ENCODE measurements at places on chromosomes 3 and 15.

DNA sequence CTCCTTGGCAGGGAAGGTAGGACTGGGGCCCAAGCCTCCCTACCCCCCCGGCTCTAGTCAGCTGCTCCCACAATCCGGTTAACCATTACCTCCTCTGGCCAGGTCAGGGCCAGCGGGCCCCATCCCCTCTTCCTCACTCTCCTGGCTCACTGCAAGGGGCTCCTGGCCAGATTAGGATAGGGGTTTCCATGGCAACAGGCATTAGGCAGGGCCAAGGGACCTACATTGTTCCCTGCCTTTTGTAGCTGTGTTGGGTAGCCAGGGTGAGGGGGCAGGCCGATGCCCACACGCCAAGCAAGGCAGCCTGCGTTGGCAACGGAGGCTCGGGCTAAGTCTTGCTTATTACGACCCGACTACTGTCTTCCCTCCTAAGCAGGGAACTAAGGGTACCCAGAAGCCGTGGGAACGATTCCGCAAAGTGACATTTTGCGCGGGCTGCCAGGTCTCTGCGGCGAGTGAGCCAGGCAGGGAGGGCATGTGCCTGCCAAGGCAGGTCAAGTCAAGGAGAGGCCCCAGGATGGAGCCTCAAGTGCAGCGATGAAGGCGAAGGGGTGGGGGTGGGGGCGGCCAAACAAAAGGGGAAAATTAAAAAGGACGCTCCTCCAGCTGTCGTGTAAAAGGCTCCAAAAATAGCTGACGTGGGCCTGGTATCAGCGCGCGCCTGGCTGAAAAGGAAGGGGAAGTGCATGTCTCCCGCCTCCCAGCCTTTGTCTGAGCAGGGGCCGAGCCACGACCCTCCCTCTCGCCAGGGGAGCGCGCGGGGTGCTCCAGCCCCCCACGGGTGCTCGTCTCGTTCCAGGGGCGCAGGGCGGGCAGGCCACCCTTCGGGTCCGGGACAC lies 919 bp downstream of the IDH2 start:
- DNase-seq: peak; percentile 59

- DNase-seq: peak; percentile 72
These were observed 25.9 kb downstream of the CCDC32 start for GRCh38 chr15:40538976-40539375.

DNA sequence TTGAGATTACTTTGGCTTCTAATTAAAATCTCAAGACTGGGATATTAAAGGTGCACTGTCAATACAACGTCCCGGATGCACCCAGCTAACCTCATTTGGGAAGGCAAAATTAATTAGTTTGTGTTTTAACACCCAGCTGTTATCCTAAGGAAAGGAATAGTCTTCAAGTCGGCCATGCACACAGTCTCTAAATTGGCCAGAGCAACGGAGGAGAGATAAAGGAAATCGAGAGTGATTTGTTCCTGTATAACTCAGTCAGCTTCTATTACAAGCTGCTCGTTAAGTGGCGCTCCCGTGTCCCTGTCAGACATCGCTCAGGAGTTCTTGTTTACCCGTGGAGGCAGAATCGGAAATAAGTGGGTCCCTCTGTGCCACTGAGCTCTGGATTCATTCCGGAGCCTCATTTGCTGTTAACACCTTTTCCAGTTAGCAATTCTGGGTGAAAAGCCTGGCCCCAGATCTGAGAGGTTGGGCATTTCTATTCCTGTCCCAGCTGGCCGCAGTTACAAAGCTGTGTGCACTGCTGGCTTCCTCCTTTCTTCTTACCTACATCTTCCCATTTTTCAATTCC lies 63.9 kb downstream of the ST8SIA2 start:
- no peak for DNase-seq

DNA sequence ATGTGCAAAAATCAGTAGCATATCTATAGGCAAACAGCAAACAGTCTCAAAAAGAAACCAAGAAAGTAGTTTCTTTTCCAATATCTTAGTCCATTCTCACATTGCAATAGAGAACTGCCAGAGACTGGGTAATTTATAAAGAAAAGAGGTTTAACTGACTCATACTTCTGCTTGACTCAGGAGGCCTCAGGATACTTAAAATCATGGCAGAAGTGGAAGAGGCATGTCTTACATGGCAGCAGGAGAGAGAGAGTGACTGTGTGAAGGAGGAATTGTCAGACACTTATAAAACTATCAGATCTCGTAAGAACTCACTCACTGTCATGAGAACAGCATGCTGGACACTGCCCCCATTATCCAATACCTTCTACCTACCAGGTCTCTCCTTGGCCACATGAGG lies 327.9 kb upstream of the EPHA3 start:
- no peak for DNase-seq

- DNase-seq: peak; percentile 85
These were observed 585 bp downstream of the SLCO3A1 start for GRCh38 chr15:91853948-91854638.

GRCh38 chr15:89575656-89576416 lies 567 bp downstream of the TICRR start:
- DNase-seq: no peak

- no peak for DNase-seq
These were observed 13.0 kb downstream of the C3orf18 start for GRCh38 chr3:50554553-50554952.

DNA sequence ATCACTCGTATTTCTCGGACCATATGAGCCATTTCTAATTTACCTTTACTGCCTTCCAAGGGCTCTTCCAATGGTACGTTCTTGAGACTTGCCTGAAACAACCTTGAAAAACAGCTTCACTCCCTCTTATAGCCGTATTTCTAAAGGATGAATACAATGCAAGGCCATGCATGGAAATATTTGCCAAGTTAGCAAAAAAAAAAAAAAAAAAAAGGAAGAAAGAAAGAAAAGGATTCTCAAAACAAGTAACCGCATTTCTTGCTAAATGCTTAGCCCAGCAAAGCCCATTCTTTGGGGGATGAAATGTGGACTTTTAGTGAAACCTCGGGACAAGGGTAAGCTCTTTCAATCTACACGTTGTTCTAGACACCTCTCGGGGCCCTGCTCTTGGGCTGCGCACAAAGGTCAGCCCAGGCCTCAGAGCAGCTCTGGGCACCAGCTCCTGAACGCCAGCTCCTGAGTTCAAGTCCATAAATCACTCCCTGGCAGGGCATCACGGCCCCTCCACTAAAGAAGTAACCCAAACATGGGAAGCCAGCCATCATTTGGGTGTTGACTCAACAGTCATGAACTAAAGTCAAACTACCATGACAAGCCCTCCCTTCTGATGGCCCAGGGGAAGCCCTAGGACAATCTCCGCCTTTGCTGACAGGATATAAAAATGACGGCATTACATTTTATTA lies 132.7 kb downstream of the ADAMTS17 start:
- no peak for DNase-seq

GRCh38 chr3:52479877-52480575 lies 15.1 kb upstream of the STAB1 start:
- no peak for DNase-seq

- no peak for DNase-seq
These were observed 309.1 kb downstream of the ZBTB20 start for GRCh38 chr3:114838025-114838424.

DNA sequence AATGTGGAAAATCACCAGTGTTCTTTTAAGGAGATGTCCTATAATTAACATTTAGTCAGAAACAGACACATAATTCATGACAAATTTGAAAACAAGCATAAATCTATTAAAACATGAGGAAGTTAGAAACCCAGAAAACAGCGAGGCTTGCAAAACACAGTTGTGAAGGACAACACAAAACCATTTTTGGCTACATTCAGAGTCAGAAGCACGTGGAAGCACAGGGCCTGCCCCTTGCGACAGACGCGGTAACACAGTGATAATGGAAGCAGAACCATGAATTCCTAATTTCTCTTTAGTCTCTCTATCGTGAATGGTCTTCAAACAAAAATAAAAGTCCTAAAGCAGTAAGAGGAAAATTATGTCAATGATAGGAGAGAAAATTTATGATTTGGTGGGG lies 12.2 kb downstream of the NCEH1 start:
- DNase-seq: no peak

- DNase-seq: no peak
These were observed 75.2 kb downstream of the NEO1 start for GRCh38 chr15:73127302-73127936.

- DNase-seq: no peak
These were observed 115.8 kb downstream of the GHSR start for GRCh38 chr3:172332256-172333041.

DNA sequence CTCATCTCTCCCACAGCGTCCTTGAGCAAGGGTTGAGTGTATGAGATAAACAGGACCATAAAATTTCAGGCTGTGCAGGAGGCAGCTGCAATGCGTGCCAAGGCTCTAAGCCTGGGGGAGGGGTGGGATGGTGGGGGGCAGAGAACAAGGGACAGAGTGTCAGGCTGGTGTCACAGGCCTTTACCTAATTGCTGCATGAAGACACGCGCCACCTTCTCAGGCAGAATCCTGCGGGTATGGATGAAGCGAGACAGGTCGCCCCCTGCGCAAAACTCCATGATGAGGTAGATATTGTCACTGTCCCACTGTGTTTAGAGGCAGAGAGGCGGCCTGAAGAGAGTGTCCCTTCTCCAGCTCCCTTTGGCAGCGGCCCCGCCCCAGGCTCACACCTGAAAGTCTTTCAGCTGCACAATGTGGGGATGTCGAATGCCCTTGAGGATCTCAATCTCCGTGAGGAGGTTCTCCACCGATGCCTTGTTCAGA lies 1.0 kb downstream of the ULK3 start:
- no peak for DNase-seq

DNA sequence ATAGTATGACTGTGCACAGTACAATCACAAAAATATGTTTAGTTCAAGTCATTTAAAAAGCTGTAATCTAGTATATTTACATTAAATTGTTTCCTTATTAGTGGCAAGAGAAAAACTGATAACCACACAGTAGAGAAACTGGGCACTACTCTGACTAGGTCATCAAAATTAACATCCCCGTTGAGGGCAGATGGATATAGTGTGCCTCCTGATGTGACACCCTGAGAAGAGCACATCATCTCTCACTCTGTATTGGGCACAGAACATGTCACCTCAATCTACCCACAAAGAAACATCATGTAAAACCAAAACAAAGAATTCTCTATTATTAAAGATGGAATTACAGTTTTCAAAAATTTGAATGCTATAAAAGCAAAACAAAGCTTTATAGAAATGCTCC lies 221.9 kb upstream of the NANOGP8 start:
- no peak for DNase-seq

DNA sequence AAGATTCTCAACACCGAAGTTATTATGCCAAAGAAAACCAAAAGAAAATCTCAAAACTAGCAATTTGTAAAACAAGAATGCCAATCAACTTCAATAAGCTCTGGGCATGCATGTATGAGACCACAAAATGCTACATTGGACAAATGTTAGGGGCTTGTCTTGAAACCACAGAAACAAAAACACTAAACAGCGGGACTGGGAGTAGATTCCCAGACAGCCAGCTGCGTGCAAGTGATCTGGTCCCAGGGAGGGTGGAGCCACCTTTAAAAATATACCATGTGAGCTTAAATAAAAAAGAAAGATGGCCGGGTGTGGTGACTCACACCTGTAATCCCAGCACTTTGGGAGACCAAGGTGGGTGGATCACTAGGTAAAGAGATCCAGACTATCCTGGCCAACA lies 163.6 kb upstream of the PRICKLE2 start:
- no peak for DNase-seq

DNA sequence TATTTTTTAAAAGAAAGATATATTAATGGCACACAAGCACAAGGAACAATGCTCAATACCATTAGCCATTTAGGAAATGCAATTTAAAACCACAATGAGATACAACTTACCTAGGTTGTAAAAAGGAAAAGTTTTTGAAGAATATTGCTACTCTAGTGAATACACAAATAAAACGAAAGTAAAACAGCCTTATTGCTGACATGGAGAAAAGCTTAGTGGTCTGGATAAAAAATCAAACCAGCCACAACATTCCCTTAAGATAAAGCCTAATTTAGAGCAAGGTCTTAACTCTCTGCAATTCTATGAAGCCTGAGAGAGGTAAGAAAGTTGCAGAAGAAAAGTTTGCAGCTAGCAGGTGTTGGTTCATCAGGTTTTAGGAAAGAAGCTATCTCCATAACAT lies 892.7 kb upstream of the ALCAM start:
- DNase-seq: no peak

- DNase-seq: peak; percentile 67
These were observed 17.2 kb upstream of the ANKDD1A start for GRCh38 chr15:64894395-64895056.

DNA sequence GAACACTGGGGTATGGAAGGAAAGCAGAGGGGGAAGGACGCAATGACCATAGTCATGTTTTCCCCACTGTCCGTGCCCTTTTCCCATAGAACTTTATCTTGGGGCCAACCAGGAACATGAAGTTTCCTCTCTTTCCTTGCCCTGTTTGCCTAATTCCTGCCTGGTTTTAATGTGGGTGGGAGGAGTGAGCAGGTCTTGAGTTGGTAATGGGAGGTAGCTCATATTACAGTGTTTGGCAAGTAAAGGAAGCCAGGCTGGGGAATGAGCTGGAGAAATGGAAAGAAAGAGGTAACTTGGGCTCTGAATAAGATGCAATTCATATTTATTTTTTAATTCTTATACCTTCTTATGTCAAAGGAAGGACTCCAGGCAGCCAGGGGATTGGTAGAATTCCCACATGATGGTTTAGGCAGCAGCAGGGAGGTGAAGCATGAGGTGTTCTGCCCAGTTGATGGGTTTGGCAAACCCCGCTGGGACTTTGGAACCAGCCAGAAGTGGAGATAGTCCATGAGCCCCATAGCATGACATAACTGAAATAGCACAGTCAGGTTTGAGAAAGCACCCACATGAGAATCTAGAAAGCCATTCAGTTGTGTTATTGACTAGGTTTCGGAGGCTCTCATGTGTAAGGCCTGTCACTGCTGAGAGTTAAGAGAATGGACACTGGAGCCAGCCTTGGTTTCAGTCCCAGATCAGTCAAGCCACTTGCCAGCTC lies 60.0 kb downstream of the CCK start:
- DNase-seq: no peak

GRCh38 chr3:47399016-47399415 lies 18.2 kb downstream of the PTPN23 start:
- no peak for DNase-seq

DNA sequence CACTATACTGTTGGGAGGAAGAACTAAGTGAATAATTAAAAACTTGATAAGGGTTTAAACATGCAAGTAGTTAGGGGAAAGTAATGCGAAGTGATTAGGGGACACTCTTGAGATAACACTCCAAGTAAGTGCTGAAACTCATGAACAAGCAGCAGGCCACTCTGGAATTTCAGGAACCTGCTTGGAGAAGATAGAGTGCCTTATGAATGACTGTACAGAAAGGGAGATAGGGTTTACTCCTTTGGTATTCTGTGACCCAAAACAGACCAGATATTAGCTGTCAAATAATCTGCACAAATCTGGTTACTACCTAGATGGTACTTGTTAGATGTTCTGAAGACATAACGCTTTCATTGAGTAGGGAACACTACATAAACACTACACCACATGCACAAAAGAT lies 85.6 kb downstream of the FRMD4B start:
- DNase-seq: no peak
